ENCODE measurements at places on chromosomes 3 and 15.

- DNase-seq: peak; percentile 60
Observed at GRCh38 chr3:53709860-53710674, 136.2 kb downstream of the CHDH start.

- peak; percentile 79 for DNase-seq
Observed at GRCh38 chr3:136658946-136659682, 93.1 kb downstream of the STAG1 start.

DNA sequence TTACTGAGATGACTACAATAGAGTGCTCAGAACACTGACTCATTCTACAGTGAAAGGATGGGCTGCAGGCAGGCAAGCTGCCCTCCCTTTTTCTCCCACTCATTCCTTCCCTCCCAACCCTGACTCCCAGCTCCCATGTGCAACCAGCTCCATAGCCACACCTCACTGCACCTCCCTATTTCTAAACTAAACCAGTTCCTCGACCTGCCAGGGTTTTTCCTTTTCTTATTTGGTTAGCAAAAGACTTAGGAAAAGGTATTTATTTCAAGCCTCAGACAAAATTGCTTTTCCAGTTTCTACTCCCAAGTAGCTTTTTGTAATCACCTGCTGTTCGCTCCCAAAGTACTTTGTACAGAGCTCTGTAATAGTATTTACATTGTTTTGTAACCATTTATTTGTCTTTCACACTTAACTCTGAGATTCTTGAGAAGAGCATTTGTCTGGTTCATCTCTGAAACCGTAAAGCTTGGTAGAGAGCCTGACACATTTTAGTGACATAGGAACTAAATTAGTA lies 2.2 kb downstream of the AADAC start:
- DNase-seq: peak; percentile 83

DNA sequence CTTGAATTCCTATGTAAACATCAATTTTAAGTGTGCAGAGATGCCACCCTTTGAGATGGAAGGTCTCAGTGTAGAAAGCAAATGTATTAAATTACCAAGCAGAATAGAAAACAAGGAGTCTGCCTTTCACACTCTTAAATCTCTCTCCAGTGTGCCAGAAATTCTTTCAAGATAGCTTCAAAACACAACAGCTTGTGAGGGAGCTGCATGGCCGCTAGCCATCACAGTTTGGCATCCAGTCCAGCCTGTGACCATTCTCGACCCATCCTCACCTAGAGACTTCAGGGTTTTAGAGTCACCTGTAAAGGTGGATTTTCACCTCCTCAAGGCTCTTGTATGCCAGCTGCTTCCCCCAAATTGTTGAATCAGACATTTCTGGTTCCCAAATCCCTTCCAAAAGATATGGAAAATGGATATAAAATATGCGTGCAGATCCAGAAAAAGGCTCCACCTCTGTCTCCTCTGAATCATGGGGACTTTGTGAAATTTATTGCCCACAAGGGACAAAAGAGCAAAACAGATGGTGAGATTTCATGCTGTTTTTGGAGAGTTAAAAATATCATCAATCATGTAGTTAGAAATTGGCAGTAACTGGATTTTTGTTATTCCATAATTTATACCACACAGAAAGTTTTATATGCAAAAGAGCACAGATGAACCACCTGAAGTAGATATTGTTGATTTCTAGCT lies 114.2 kb upstream of the THRB start:
- DNase-seq: peak; percentile 59

GRCh38 chr15:98800437-98801233 lies 152.3 kb downstream of the IGF1R start:
- peak; percentile 78 for DNase-seq

DNA sequence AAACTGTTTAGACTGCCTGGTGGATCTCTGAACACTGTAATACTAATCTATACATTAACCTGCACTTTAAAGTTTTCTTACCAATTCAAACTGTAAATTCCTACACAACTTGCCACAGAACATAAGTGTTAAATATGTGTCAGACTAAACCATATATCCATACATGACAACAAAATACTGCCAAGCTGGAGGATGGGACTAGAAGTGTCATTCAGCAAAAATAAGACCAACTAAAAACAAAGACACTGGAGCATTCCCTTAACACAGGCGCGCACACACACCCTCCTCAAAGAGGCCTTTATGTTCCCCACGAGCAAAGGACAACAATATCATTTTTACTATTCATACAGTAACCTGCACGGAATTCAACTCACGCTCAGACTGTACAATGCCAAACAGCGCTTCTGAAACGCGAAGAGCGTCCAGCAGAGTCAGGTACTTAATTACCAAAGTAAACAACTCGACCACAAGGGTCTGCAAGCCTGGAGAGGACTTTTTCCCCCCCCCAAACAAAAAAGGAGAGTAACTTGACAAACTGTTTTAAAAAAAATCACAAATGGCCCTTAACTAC lies 1.1 kb downstream of the DCUN1D1 start:
- no peak for DNase-seq

GRCh38 chr3:33299395-33300081 lies 22.3 kb downstream of the FBXL2 start:
- DNase-seq: peak; percentile 86

DNA sequence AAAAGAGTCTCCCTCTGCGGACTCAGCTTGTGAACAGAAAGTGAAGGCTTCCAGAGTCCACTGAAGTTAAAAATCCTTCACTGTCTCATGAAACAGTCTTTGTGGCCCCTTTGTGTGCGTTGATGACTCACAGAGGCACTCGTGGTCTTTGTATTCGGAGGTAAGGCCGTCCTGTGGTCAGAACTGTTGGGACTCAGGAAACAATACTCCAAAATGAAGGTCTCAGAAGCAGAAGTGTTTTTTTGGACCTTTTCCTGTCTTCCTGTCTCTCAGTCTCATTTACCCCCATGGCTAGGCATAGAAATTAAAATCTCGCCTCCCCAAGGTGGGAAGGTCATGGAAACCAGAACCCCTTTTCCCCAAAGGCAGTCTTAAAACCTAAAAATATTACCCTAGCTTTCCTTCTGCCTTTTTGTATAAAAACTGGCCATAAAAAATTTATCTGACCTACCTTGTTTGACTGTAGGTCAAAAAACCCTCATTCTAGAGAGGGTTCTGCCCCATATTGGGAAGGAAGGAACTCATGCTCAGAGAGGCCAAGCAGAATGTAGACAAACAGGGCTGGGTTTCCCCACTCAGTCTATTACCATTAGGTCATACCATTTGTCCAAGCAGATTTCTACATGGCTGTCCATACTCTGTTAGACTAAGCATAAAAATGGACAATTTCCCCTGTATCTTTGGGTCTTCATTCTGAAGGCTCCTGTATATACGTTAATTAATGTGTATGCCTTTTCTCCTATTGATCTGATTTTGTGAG lies 19.1 kb upstream of the EPB42 start:
- DNase-seq: no peak

DNA sequence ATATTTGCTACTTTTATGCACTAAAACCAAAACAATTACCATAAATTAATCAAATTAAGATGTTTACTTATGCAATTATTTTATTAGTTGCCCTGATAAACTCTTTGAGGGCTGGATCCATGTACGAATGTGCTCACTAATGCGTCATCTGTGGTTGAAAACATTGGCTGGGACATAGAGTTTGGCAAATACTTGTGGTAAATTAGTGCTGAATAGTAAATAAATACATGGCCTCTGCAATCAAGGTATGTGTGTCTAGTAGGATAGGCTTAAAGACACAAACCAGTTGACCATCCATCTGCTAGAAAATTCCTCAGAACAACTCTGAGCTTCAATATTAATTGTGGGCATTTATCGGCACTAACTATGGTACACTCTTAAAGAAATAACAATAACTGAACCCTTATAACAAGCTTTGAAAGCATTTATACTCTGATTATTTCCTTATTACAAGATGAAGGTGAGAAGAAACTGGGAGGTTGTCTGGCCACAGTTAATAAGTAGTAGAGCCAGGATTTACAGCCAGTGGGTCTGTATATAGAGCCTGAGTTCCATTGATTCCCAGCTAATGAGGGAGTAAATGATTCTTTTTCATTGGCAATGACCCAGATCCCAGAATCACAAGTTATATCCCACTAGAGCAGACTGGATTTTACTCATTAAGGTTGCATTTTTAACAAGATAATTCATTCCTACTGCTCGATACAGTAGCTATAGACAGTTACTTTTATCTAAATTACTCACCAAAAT lies 169.5 kb upstream of the CNTN6 start:
- no peak for DNase-seq

- no peak for DNase-seq
Observed at GRCh38 chr3:63565220-63565619, 87.3 kb upstream of the SNTN start.

GRCh38 chr3:27485866-27486265 lies 1.7 kb upstream of the SLC4A7 start:
- DNase-seq: no peak

DNA sequence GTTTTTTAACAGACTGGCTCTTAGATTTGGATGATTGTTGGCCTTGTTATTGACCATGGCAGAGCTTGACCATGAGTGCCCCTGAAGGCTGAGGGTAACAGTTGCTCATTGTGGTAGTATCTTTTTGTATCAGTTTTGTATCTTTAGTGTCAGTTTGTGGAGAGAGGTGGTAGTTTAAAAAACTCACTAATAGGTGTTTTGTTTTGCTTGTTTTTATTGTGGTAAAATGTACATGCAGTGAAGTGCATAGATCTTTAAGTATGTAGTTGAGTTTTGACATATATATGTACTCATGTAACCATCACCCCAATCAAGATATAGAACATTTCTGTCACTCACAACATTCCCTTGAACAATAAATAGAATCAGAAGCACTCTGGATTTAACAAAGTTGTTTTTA lies 9.8 kb downstream of the GMPS start:
- DNase-seq: no peak

DNA sequence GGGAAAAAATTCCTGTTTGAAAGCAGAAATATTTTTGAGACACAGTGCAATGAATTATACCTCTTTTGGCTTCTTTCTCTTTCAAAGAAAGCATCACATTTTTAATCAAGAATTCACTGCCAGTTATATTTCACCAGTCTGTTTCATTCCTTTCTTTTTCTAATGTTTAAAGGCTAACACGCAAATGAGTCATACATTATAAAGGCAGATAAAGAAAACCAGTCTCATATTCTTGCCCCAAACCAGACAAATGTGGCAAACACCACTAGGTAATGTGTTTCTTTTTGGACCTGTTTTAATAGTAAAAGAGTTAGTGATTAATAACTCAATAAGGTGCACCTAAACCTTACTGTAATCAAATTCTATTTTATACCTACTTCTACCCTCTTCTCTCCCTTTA lies 83.8 kb downstream of the PLOD2 start:
- DNase-seq: no peak

GRCh38 chr3:105647047-105647446 lies 221.8 kb downstream of the CBLB start:
- DNase-seq: peak; percentile 94

- DNase-seq: no peak
Observed at GRCh38 chr3:141767066-141767465, 3.9 kb downstream of the GRK7 start.

DNA sequence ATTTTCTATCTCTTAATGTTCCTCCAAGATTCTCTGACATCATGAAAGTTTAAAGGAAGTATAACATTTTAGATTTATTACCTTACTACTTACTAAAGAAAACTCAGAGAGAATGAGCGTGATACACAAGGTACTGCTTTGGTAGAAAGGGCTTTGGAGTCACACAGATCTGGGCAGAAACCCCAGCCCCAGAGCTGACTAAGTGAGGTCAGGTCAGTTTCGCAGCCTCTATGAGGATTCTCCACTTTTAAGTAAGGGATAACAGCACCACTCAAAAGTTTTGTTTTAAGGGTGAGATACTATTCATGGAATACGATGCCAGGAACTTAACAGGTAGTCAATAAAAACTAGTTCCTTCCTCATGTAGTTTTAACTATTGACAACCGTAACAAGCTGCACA lies 76.1 kb downstream of the CLDN11 start:
- DNase-seq: peak; percentile 81

DNA sequence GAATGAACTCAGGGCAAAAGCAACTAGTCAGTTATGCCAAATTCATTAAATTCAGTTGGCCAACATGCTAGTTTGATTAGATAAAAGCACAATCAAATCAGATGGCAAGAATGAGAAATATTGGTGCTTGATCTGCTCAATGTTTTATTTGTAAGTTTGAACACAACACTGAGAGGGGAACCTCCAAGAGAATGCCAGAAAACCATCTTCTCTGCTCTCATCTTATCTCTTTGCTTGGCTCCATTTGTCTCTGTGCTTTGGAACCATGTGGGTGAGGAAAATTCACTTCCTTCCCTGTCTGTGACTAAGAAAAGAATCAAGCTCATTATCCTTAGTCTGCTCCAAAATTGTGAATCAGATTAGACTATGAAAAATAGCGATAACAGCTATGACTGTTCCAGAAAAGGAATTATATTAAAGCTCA lies 43.6 kb upstream of the DCBLD2 start:
- DNase-seq: peak; percentile 50

- DNase-seq: peak; percentile 59
Observed at GRCh38 chr3:179181993-179182551, 33.9 kb downstream of the PIK3CA start.

GRCh38 chr3:169390741-169391305 lies 272.7 kb downstream of the MECOM start:
- no peak for DNase-seq

DNA sequence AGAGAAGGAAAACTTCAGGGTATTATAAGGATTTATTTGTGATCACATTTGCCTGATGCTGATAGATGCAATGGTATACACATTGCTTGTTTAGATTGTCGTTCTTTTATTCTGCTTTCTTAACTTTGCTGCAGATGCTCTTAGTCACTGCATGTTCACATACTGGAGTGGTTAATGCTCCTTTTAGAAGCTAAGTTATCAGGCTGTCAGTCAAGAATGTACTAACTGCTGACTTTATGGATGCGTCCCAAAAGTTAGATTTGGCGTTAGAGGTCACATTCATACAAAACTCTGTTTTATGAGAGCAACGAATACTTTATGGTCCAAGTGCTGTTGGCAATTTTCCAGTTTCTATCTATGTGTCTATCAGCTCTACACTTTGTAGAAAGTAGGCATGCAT lies 160.7 kb downstream of the BBX start:
- peak; percentile 68 for DNase-seq

- DNase-seq: no peak
Observed at GRCh38 chr3:12380461-12380860, 91.6 kb downstream of the PPARG start.

DNA sequence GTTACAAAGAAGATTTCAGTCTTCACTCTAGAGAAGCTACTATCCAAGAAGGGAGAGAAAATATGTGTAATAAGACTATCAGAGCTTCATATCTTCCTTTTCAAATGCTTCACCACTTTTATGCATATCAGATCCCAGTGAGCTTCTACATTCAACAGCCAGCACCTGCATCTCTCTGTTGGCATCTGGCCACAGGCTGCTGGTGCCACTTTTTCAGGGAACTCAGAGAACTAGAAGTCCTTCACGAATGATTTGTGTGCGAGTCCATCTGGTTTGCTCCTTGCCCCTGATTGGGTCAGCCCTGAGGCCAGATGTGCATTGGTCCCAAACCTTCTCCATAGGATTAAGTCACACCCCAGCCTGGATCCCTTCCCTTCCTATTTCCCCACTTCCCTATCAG lies 22.1 kb downstream of the SNTN start:
- DNase-seq: no peak

DNA sequence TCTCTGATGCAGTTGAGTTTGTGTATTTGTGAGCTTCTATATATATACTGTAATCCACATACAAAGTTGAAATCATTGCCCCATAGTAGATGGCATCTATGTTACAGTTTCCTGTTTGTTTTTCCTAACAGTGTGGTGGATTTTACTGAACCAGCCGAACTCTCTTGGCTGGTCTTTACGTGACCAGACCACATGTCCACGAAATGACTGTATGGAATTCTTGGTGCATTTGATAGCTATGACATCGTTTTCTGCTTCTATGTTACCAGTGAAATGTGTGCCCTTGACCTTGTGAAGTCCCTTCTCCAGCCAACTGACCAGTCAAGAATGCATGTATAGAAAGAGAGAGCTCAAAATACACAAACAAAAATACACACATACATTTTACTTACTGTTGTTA lies 1.8 kb downstream of the KCNMB2 start:
- DNase-seq: no peak

Measured in fibroblast of mammary gland (primary cell).